ENCODE measurements at places on chromosomes 5 and 9.
A peak's percentile ranks its signal among the peaks of the same experiment; 100 is the strongest.

GRCh38 chr5:2752821-2753439, 1.5 kb upstream of the IRX2 start:
- DNase-seq = no peak

DNA sequence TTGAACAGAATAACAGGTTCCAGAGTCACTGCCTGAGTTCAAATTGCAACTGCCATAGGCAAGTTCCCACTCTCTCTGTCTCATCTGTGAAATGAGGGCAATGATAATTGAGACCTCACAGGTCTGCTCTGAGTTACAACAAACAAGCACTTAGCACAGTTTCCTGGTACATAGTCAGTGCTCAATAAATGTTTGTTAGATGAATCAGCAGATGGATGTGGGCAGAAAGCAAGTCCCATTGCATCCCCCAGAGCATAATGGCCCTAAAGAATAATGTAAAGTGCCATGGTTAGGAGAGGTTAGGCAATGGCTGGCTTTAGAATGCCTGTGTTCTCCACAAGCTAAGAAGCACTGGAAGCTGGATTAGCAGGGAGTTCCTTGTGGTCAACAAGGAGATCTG, 136.5 kb upstream of the LARP1 start:
- DNase-seq = no peak

GRCh38 chr9:106704056-106704615, 158.8 kb upstream of the ZNF462 start:
- DNase-seq = no peak

DNA sequence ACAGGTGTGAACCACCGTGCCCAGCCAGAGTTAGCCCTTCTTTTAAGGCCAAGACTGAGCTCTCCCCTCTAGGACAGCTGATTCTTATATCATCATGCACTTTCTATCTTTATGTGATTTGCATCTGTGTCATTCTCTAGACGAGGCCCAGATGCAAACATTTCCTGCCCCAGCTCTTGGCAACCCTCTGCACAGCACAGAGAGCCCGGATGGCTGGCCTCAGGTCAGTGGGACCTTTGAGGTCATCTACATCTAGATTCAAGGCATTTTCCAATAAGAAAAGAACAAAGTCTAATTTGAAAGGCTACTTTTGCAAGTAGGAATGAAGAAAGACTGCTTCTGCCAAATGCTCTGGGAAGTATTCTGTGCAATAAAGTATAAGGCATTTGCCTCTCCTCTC, 109.0 kb upstream of the DAB2 start:
- DNase-seq = no peak

GRCh38 chr5:61588216-61588615, 256.2 kb downstream of the ZSWIM6 start:
- DNase-seq = no peak

GRCh38 chr5:146944764-146945616, 66.4 kb upstream of the PPP2R2B start:
- DNase-seq = no peak

- DNase-seq = no peak
Measured at GRCh38 chr5:74380193-74380592, 260.3 kb downstream of the ENC1 start.

DNA sequence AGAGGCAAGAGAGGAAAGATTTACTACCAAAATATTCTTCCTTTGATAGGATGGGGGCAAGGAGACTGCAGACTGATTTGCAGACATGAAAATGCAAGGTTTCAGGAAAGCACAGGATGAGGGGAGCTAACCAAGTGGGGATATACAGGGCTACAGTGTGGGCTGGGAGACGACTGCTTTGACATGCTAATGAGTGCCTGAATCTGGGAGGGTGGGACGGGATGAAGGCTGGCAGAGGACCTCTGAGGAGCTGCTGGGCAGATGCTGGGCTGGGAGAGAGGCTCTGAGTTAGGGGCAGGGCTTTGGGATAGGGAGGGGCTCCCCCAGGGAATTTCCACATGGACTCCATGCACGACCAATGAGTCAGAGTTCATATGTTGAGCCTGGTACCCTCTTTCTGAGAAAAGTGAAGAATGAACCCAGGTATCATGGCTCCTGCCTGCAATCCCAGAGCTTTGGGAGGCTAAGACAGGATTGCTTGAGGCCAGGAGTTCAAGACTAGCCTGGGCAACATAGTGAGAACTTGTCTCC, 4.9 kb upstream of the CPLX2 start:
- no peak for DNase-seq

DNA sequence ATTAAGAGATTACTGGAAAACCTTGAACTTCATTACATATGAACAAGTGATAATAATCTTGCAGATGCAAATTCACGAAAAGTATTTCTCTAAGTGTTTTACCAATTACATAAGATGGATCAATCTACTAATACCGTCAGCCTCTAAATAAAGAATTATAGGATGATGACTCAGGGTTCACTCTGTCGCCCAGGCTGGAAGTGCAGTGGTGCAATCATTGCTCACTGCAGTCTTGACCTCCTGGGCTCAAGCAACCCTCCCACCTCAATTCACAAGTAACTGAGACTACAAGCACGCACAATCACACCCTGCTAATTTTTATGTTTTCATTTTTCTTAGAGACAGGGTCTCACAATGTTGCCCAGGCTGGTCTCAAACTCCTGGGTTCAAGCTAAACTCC, 56.1 kb downstream of the CHD1 start:
- no peak for DNase-seq

DNA sequence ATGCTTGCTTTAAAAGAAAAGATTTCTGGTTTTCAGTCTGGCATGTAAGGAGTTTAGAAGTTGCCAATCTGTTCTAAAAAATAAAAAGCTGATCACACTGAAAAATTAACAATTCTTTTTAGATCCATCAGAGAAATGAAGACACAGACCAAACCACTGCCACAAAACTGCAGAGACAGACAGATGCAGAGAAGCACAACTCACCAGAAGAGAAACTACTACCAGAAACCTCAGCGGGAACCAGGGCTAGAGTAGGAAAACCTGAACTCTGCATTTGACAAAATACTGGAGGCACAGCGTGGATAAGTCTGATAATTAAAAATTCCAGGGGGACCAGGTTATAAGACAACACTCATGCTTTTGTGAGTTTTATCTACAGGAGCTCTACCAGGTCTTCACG, 28.8 kb downstream of the FBXL17 start:
- no peak for DNase-seq

- peak; percentile 69 for DNase-seq
Measured at GRCh38 chr9:129624168-129624759, 1.7 kb upstream of the NTMT1 start.

DNA sequence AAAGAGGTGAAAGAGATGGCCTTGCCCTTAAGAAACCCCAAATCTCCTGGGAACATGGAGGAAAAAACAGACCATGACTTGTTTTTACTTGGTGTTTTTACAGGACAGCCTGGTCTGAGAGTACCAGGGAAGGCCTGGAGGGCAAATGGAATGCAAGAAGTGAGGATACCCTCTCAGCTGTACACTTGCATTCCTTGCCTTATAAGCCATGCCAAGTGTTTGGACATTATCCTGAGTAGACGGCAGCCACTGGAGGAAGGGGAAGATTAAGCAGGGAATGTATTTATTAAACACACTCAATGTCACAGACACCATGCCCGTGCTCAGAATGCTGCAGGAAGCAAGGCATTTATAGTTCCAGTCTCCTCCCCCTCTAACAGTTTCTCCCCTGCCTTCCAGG, 581.4 kb downstream of the CDK5RAP2 start:
- no peak for DNase-seq

DNA sequence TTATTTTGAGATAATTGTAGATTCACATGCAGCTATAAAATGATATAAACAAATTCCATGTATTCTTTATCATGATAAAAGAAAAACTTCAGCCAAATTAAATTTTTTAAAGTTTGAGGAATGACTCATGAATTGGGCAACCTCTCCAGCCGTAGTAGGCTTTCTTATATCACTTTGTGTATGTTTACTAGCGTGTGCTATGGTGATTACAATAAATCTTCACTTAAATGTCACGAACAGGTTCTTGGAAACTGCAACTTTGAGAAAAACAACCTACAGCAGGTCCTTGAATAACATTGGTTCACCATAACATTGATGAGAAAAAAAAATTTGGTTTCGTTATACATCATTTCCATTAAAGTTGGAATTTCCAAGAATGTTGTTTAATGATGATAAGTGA, 730.9 kb upstream of the TYRP1 start:
- DNase-seq = no peak

DNA sequence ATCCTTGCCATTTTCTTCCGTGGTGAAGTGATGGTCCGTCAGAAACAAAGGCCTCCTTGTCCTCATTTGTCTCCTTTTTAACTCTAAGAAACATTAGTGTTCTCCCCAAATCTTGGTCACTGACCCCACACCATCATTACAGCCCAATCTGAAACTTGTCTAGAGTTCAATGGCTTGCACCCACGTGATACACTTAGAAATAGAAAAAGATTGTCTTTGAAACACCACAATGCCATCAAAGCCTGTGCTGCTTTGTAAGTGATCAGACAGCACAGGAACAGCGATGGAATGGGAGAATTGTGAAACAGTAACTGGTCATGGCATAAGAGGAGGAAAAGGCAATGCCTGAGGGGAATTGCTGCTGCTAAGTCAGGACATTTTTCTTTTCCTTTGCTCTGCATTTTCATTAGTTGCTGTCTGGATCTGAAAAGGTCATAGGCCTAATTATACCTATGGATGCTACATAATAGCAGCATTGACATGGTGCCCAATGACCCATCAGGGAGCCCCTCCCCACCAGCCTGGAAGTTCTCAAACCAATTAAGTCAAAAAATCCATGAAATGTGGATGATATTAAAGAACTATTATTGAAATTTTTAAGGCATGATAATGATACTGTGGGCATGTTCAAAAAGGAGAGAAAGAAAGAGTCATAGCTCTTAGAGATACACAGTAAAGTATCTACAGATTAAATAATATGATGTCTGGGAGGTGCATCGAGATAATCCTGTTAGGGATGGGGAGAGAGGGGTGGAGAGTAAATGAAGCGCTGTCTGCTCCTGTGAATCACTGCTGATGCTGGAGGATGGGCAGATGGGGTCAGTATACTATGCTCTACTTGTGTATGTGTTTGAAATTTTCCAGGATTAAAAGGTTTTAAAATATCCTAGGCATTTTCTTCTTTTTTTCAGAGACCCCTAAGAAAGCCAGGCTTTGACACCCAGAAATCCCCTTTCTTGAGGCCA, 83.6 kb downstream of the ENC1 start:
- no peak for DNase-seq

DNA sequence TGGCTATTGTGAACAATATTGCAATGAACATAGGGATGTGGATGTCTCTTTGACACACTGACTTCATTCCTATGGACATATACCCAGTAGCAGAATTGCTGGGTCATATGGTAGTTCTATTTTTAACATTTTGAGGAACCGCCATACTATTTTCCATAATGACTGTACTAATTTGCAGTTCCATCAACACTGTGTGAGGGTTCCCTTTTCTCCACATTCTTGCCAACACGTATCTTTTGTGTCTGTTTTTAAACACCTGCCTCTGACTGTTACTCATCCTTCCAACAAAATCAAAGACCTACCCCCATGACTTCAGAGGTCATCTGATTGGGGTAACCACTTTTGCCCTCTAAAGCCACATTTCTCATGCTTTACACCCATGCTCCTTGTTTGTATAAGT, 133.5 kb downstream of the MED27 start:
- no peak for DNase-seq

DNA sequence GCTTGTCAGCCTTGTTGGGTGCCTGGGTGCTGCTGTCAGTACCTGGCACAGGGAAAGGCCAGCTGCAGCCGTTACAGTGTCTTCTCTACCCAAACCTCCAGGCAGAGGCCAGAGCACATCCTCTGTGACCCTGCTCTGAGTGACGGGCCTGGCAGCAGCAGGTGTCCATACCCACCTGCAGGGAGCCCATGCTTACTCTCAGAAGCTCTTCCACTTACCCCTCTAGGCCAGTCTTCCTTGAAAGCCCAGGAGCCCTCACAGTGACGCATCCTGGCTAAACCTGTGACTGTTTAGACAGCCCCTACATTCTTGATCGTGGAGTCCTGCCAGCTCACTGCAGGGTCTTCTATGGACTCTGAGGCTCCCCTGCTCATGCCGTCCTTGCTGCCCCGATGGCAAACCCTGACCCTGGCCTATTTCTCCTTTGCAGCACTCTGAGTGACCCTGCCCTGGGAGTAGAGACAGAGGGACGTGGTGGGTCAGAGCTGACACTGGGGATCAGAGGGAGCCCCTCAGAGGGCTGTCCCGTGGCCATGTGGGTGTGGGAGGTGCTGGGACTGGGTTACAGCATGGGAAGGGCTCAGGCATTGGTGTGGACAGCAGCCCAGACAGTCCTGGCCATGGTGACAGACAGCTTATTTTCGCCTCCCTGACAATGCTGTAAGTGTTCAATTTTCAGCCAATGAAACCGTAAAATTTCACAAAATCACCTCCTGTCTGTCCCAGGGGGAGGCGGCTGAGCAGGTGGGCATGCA, 67.6 kb upstream of the RNF130 start:
- DNase-seq = no peak

DNA sequence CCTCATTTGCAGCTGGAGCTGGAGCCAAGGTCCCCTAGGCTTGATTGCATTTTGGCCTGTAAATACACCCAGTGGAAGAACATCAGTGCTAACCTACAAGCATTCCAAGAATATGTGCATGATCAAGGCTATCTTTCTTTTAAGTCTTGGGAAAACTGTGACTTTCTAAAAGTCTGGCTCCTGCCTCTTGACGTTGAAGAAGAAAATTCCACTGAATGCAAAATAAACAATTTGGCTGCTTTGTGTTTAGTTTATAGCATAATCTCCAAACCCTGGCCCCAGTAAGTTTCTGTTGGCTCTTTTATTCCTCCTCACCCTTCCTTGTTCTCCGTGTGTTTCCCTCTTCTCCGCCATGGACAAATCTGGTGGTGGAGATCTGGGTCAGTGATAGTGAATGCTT, 109.3 kb upstream of the TLE1 start:
- DNase-seq = no peak

DNA sequence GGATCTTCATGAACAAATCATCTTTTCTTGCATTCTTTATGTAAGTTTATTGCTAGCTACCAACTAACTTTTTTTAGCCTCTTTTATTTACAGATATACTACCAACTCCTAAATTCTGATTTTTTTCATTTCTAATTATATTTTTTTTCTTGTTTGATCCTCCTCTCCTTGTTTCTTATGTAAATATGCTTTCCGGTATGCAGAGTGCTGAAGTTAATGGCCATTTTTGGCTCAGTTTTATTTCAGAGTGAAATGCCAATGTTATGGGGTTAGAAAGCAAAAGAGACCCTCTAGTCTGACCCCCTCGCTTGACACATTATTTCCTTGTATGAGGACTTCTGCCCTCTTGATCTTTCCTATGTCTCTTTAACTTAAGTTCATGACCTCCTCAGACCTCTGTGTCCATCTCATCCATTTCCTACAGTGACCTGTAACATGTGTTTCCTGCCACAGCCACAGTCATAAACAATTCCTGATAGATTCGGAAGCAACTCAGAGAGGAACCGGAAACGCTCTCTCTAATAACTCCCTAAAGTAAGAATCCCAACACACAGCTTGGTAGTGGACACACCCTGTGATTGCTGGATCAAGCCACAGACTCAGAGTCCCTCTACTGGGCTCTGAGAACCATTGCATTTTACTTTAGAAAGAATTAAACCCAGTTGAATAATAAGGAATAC, 42.9 kb upstream of the AFAP1L1 start:
- no peak for DNase-seq

All from stimulated activated CD4-positive, alpha-beta T cell treated with anti-CD3 and anti-CD28 coated beads, TNF-alpha, amount 100 ng/mL, for 1 hour (primary cell).